MCF 10A (cell line): ENCODE measurements at places on chromosomes 2 and 18. TPM values are rescaled to one million over a fixed set of nuclear protein-coding genes. Genes with fewer than 3 reads are reported as not detected.

TEX261 gene
- total RNA-seq = 52.3 and 63.2 TPM in 2 replicates

TGOLN2 gene
- 62.9 and 65.5 TPM in 2 replicates for total RNA-seq

UGT1A5 gene
- not detected in 2 replicates for total RNA-seq

FSHR gene
- not detected in 2 replicates for total RNA-seq

APCDD1 gene
- total RNA-seq = 0.37 and 0.54 TPM in 2 replicates

REEP1 gene
- 0.32 TPM in 1 of 2 replicates, not detected in the other for total RNA-seq

TMEM17 gene
- 2.6 and 3.1 TPM in 2 replicates for total RNA-seq

UNC80 gene
- not detected in 2 replicates for total RNA-seq

CERKL gene
- total RNA-seq = 0.23 TPM in 1 of 2 replicates, not detected in the other

PARD3B gene
- 8.4 and 11.6 TPM in 2 replicates for total RNA-seq

RAD51AP2 gene
- 0.10 and 0.14 TPM in 2 replicates for total RNA-seq

GDF7 gene
- total RNA-seq = not detected in 2 replicates

MRPL44 gene
- total RNA-seq = 27.4 and 31.2 TPM in 2 replicates

TMEM247 gene
- not detected in 2 replicates for total RNA-seq

CRYGC gene
- total RNA-seq = not detected in 2 replicates

IL18RAP gene
- not detected in 2 replicates for total RNA-seq

EFHD1 gene
- total RNA-seq = not detected in 2 replicates

IMPACT gene
- 88.3 and 97.2 TPM in 2 replicates for total RNA-seq

GPR75 gene
- total RNA-seq = 4.0 and 5.2 TPM in 2 replicates

SCN9A gene
- total RNA-seq = 1.3 and 1.9 TPM in 2 replicates

DNAH6 gene
- 0.14 and 0.76 TPM in 2 replicates for total RNA-seq

WNT6 gene
- not detected in 2 replicates for total RNA-seq

HS6ST1 gene
- 9.6 and 11.4 TPM in 2 replicates for total RNA-seq

C2orf80 gene
- total RNA-seq = not detected in 2 replicates

FNDC4 gene
- 0.79 and 1.1 TPM in 2 replicates for total RNA-seq

PSMD14 gene
- total RNA-seq = 130 and 135 TPM in 2 replicates

HOXD3 gene
- total RNA-seq = not detected in 2 replicates

NGEF gene
- 2.7 and 7.4 TPM in 2 replicates for total RNA-seq

CRACDL gene
- 12.9 and 13.0 TPM in 2 replicates for total RNA-seq

ALLC gene
- not detected in 2 replicates for total RNA-seq

PPM1G gene
- 85.7 and 123 TPM in 2 replicates for total RNA-seq

KCNE4 gene
- total RNA-seq = not detected in 2 replicates

KHK gene
- total RNA-seq = 1.7 and 2.6 TPM in 2 replicates

PROC gene
- total RNA-seq = not detected in 2 replicates

FASTKD2 gene
- 28.9 and 34.6 TPM in 2 replicates for total RNA-seq

RGPD3 gene
- 0.20 TPM in 1 of 2 replicates, not detected in the other for total RNA-seq

LDLRAD4 gene
- total RNA-seq = not detected in 2 replicates
